Fibroblast of upper back skin (primary cell): ENCODE measurements at places on chromosomes 7 and 10.
A peak's percentile ranks its signal among the peaks of the same experiment; 100 is the strongest.

DNA sequence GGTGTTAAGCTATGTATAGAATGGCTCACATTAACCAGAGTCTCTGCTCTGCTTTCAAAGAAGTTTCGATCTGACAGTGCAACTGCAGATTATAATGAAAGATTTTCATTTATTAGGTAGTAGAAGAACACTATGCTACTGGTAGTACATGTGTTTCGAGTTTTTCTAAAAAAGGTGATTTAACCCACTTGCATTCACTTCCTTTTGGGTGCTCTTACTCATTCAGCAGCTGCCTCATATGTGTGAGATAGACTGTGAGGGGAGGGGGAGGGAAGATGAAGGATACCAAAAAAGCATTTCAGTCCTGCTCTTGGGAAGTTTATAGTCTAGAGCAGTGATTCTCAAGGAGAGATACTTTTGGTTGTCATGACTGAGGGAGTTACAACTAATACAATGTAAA lies 20.4 kb downstream of the PLEKHA8 start:
- peak; percentile 29 for DNase-seq

GRCh38 chr10:32326119-32326518 lies 20.8 kb downstream of the EPC1 start:
- DNase-seq, result no peak

DNA sequence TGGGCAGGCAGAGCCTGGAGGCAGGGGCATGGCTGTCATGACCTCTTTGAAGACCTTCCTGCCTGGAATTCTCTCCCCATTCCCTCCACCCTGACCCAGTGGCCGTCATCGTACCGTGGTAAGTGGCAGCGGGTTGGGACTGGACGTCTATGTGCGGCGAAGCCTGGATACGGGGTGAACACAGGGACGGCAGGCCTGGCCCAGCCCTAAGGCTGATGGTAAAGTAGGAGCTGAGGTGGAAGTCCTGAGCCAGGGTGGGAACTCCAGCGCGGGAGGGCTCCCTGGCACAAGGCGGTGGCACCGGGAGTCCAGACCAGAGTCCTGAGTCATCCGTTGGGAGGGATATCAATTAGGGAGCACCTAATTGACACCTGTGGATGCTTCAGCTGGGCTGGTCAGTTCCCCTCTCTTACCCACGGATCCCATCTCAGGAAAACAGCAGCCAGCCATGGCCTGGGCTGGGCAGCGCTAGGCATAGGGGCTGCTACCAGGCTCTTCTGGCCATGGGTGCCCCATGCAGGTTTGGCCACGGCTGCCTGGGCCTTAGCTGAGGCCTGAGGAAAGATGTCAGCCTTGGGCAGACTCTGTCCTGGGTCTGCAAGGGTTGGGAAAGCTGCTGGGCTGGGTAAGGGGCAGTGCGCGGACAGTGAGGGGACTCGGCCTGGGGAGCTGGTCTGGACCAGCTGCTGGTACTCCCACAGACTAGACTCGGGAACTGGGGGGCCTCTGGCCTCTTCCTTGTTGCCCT lies 3.3 kb downstream of the PPIF start:
- DNase-seq, result no peak

- no peak for DNase-seq
Measured at GRCh38 chr10:70803775-70804420, 11.8 kb upstream of the SGPL1 start.

GRCh38 chr7:12458520-12459131 lies 55.0 kb upstream of the VWDE start:
- peak; percentile 52 for DNase-seq

- DNase-seq, result no peak
Measured at GRCh38 chr7:54823776-54824175, 64.8 kb upstream of the SEC61G start.

DNA sequence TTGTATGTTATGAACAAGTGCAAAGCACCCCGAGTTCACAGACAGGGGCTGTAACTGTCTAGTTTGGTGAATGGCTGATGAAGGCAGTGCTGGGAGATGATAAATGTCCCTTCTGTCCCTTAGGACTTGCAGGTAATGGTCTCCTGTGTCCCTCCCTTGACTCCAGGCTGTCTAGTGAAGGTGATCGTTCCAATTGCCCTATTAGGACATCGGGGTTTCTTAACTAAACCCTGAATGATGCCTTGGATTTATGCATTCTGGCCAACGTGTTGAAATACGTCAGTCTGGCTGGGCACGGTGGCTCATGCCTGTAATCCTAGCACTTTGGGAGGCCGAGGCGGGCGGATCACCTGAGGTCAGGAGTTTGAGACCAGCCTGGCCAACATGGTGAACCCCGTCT lies 69.4 kb downstream of the PFKFB3 start:
- DNase-seq, result no peak

DNA sequence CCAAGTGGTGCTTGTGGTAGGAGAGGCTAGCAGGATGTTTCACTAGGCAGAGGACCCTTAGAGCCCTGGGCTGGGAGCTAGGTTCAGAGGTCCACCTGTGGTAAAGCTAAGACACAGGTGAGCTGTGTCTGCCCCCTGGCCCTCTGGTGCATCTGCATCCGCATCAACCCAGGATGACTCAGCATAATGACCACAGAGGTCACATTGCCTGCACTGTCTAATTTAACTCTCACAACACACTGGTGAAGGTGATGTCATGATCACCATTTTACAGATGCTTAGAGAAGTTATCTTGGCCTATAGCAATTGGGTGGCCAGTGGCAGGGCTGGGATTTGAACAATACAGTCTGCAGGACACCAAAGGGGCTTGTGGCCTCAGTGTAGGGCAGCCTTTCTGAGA lies 33.1 kb downstream of the HABP2 start:
- no peak for DNase-seq

DNA sequence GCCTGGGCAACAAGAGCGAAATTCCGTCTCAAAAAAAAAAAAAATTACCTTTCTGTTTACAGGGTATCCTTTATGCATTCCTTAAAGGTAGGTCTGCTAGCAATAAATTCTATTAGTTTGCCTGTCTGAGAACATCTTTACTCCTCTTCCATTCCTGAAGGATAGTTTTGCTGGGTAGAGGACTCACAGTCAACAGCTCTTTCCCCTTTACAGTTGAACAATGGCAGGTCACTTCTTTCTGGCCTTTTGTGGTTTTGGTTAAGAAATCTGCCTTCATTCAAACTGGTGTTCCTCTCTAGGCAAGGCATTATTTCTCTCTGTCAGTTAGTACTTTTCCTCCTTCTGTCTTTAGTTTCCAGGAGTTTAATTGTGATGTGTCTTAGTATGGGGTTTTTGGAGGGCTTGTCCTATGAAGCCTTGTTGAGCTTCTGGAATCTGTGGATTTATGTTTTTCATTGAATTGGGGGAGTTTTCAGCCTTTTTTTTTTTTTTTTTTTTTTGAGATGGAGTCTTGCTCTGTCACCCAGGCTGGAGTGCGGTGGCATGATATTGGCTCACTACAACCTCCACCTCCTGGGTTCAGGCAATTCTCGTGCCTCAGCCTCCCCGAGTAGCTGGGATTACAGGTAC lies 4.8 kb upstream of the DNAAF5 start:
- no peak for DNase-seq

- DNase-seq, result peak; percentile 95
Measured at GRCh38 chr10:113131613-113132261, 181.7 kb downstream of the TCF7L2 start.

DNA sequence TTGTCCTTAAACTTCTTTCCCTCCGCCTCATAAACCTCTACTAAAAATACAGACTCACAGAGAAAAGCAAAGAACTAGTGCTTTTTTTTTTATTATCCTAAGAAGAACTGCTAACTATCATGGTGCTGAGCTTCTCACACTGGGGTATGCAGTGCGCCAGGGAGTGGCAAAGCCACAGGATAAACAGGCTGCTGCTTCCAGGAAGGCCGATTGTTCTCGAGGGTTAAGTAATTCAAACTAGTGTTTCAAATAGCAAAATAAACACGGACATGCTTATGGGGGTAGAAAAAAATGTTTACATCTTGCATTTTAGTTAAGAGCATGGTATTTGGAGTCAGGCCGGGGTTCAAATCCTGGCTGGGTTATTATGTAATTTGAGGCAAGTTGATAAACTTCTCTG lies 157.0 kb downstream of the TAX1BP1 start:
- no peak for DNase-seq

GRCh38 chr10:16182688-16183087 lies 254.1 kb upstream of the PTER start:
- peak; percentile 11 for DNase-seq

DNA sequence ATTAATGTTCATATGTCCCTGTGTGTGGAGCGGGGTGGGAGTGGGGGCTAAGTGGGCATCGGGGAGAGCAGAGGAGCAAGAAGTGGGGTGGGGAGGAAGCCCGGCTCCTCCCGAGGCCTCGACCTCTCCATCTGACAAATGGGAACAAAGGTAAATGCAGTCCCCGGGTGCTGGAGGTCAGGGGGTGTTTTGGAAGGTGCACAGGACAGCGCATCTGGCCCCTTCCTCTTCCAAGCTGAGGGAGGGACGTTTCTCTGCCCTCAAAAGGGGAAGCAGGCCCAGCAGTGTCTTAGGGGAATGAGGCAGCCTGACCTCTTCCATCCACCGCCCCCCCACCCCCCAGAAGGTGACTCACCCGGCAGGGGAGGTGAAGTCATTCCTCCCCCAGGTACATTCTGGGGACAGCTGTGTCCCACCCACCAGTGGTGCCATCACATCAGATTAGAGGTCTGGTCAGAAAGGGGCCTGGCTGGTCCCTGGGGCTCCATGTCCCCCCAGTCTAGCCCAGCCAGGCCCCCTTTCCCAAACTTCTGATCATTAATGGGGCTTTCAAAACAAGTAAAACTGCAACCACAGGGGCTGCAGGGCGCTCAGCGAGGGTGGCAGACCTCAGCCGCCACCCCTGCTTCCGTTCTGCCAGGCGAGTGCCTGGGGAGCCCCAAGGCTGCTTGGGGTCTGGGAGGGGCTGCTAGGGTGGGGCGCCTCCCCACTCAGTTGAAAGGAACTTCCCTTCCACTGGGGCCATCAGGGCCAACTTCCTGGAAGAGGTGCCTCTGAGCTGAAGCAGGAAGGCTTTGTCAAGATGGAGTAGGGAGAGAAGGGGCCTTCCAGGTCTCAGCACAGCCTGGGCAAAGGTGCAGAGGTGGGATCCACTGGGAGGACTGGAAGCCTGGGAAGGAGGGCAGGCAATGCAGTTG lies 10.8 kb downstream of the LFNG start:
- no peak for DNase-seq

DNA sequence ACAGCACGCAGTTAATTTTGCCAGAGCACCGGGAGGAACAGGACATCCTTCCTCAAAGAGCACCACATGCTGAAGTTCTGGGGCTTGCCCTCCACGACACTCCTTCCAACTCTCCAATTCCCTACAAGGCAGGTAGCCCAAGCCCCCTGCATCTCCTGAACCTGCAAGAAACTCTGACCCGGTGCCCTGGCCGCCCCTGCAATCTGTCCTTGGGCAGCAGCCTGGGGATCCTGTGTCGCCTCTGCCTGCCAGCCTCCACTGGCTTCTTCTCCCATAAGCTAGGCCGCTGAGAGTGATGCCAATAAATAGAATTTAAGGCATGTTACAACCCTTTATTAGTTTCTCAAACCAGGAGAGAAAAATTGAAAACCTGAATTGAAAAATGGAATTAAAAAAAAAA lies 182.8 kb downstream of the ELMO1 start:
- no peak for DNase-seq

DNA sequence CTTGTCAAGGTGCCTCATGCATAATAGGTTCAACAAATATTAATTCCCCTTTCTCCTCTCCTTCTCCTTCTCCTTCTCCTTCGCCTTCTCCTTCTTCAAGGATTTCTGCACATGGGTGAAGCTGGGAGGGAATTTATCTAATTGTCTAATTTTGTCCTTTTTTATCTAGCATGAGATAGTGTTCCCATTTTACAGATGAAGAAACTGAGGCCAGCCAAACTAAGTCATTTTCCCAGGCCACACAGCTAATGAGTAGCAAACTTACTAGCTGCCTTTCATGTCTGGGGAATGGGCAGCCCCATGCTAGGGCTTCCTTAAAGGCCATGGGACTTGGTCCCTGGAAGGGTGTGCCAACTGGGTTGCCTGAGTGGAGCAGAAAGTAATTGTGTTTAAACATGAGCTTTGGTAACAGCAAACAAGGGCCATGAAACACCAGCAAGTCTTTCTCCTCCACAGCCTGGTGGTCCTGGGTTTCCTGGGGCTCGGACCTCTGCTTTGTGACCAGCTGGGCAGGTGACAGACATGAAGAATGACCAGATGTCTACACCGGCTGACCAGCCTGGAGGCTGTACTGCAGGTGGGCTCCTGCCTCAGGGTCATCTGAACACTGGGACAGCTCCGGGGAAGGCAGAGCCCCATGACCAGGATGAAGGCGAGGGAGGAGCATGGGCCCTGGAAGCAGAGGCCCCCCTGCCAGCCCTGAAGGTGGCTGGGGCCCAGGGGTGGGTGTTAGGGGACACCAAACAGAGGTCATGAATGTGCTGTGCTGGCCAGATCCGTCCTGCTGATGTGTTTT lies 138.0 kb downstream of the PTPN20 start:
- DNase-seq, result no peak

DNA sequence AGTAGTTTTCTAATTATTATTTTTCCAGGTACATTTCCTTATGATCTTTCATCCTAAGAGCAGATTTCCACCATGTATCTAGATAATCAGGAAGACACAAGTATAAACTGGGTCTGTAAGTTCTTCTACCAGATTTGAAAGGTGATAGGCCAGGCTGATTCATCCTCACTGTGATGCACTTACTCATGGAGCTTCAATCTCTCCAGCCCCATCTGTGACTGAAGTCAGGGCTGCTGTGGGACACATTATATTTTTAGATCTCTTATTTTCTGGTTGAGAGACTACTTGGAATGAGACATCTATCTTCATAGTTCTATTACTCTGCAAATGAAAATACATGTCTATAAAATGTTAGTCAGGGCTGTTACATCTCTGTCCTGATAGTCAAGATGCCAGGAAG lies 85.5 kb upstream of the SLC25A13 start:
- peak; percentile 16 for DNase-seq
